Germinal center (tissue), 1 donor: ENCODE measurements at places on chromosomes 2 and 18.

DNA sequence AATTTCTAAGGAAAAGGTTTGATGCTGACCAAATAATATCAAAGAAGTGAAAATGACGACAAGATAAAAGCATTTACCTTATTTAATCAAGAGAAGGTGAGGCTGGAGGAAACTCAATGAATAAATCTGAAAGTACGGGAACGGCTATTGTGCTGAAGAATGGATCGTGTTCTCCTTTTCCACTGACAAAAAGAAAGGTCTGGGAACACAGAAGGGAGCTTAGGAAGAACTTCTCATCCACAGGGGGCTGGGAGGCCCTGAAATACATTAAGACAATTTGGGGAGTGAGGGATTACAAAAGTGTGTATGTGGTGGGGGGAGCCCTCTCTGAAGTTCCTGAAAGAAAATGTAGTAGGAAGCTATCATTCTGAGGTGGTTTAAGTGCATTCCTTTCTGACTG lies 582.3 kb downstream of the SLC4A3 start:
- DNase-seq, result no peak

GRCh38 chr2:196291873-196292800 lies 120.8 kb upstream of the STK17B start:
- no peak for DNase-seq

DNA sequence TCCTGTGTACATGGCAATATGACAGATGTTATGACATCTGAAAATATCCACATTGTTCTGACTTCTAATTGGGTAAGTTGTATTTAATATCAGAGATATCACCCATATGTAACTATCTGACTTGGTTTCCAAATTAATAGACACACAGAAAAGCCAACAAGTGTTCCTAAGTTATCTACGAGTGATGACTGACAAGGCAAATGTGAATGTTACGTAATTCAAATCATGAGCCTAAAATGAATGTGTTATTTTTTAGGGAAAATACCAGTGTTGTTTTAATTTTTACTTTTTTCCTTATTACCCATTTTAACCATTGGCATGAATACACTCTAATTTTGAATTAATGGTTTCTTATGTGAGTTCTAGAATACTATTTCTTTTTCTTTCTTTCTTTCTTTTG lies 15.8 kb upstream of the PNO1 start:
- DNase-seq, result no peak

GRCh38 chr2:69238449-69239031 lies 148.5 kb downstream of the GFPT1 start:
- no peak for DNase-seq

GRCh38 chr18:79923896-79924585 lies 27.4 kb downstream of the SLC66A2 start:
- DNase-seq, result no peak

GRCh38 chr2:118442996-118443553 lies 354.8 kb downstream of the INSIG2 start:
- DNase-seq, result no peak

GRCh38 chr2:108271691-108272253 lies 16.9 kb upstream of the SULT1C2 start:
- no peak for DNase-seq

GRCh38 chr2:52964916-52965530 lies 802.6 kb upstream of the CHAC2 start:
- DNase-seq, result no peak

DNA sequence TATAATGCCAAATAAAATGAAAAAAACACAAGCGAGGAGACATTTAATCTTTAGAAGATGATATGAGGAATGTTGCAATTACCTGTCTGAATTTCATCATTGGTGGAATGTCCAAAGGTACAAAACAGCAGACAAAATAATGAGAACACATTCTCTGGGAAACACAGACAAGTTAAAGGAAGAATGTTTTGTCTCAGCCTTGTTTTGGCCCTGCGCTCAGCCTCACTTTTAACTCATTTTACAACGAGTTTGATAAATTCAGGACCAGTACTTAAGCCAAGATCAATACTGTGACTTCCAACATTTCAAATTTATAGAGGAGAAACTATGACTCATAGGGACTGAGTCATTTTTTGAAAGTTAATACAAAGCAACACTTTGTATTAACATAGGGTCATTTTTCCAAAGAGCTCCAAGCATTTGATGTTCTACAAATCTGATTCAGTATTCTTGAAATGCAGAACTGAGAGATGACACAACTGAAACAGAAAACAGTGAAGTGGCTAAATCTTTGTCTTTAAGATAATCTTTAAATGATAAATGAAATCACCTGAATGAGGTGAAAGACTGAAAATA lies 833.2 kb upstream of the CHAC2 start:
- DNase-seq, result no peak

- DNase-seq, result no peak
Observed at GRCh38 chr2:43184339-43184895, 42.0 kb downstream of the ZFP36L2 start.
